Foreskin keratinocyte (primary cell): ENCODE measurements at places on chromosomes 5 and 9.
A peak's percentile ranks its signal among the peaks of the same experiment; 100 is the strongest.

DNA sequence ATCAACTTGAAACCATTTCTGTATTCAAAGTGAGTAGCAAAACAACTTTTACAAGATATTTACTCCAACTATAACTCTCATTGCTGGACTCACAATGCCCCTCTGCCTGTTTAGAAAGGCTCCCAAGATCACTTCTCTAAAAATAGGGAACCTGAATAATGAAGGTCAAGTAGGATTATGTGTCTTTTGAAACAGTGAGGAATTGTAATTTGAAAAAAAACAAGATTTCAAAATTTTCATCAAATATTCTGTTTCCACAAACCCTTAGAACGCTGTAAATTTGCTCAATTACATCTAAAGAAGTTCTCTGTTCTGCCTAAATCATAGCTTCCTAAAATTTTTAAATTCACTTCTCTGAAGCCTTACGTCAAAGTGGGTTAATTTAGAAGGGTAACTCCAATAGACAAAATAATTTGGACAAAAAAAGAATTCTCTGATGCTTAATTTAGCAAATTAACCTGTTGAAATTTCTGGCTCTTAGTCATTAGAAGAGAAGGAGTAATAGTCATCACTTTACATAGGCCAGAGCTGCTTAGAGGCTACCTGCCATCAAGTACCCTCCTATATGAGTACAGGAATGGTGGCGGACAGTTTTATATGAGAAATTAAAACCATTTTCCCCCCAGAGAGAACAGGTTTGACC lies 4.0 kb downstream of the ELL2 start:
- DNase-seq, result no peak

DNA sequence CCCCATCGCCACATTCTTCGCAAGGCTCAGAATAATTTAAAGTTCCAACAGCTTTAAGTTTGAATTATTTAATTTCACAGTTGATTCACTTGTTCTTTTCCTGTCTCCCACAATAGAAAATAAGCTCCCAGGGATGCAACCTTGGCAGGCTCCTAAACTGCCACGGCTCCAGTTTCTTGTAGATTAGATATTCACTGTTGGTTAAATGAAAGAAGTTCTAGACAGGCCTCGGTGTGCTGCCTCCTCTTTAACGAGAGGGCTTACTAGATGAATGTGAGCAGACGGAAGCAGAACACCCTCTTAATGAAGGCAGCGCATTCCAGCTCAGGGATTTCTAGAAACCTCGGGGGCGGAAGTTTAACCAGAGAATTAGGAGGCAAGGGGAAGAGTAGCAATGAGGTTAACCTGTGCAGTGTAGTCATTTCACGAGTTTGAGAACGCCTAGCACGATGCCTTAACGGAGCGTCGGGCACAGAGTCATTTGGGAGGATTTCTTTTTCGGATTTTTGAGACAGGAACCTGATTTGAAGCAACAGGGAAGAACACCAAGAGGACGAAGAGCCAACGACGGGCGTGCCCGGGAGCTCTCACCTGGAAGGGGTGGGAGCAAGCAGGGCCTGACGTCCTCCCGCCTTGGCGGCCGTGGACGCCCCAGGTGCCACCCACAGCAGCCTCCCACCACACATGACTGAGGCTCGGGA lies 637 bp upstream of the SMC5 start:
- DNase-seq, result peak; percentile 86

DNA sequence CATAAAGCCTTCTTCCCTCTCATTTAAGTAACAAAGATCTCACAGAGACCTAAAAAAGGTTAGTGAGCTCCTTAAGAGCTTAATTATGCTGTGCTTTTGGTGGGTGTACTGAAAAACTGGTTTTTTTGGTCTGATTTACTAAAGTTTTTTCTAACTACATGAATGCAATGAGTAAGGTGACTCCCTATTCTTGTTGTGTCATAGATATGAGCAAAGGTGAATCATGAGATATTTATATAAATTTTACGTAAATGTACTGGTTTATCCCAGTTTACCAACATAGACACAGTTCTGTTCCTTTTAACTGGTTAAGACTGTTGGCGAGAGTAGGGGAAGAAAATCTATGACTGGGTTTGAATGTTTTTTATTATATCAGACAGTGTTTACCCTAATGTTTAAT lies 250.5 kb downstream of the NR2F1-AS1 start:
- peak; percentile 59 for DNase-seq

GRCh38 chr9:94577571-94577970 lies 16.1 kb downstream of the FBP2 start:
- DNase-seq, result no peak

- no peak for DNase-seq
Measured at GRCh38 chr9:6428940-6429889, 16.2 kb downstream of the UHRF2 start.

DNA sequence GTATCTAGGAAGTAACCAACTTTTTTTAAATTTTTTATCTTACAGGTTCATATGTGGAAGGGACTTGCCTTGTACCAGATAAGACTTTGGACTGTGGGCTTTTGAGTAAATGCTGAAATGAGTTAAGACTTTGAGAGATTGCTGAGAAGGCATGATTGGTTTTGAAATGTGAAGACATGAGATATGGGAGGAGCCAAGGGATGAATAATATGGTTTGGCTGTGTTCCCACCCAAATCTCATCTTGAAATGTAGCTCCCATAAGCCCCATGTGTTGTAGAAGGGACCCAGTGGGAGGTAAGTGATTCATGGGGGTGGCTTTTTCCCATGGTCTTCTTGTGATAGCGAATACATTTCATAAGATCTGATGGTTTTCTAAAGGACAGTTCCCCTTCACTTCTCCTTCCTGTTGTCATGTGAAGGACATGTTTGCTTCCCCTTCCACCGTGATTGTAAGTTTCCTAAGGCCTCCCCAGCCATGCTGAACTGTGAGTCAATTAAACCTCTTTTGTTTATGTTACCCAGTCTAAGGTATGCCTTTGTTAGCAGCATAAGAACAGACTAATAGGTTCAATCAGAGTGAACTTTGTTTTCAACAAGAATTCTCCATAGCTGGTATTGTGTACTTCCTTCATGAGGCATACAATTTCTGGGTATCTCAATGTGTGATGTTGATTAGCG lies 535.6 kb upstream of the MEF2C start:
- no peak for DNase-seq

GRCh38 chr5:138905541-138905940 lies 30.4 kb upstream of the LRRTM2 start:
- DNase-seq, result peak; percentile 54

DNA sequence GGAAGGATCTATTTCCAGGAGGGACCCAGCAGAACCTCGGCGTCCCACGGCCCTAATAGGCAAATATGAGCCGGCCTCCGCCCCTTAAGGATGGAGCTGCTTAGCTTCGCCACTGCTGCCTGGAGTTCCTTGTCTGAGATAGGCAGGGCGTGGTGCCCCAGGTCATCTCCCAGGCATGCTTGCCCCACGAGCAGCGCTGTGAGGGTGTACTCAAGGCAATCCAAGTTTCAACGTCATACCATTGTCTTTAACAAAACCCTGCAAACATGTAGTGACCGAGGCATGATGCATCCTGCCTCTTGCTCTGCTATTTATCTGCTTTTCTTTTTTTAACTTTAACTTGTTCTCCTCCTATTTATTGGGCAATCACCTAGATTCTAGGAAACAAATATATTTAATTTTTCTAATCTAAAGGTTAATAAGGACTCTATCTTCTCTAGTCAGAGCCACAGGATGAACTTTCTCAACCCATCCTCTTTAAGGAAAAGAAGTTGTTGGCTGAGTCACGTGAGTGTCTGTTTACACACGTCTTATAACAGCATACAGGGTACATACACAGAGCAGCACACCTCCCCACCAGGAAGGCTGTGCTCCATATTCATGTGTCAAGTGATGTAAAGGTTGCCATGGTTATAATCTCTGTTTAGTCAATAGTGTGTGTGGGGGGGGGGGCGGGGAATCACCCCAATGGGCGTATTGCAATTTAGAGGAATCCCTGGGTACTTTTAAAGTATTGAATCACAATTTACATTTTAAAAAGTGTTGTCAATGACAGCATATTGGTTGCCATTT lies 27.3 kb upstream of the ZSWIM6 start:
- peak; percentile 99 for DNase-seq

GRCh38 chr5:167352801-167353200 lies 938.6 kb upstream of the WWC1 start:
- DNase-seq, result peak; percentile 11
